ENCODE measurements at places on chromosomes 12 and 14. TPM values are rescaled to one million over a fixed set of nuclear protein-coding genes. Genes with fewer than 3 reads are reported as not detected.
A peak's percentile ranks its signal among the peaks of the same experiment; 100 is the strongest.

DNA sequence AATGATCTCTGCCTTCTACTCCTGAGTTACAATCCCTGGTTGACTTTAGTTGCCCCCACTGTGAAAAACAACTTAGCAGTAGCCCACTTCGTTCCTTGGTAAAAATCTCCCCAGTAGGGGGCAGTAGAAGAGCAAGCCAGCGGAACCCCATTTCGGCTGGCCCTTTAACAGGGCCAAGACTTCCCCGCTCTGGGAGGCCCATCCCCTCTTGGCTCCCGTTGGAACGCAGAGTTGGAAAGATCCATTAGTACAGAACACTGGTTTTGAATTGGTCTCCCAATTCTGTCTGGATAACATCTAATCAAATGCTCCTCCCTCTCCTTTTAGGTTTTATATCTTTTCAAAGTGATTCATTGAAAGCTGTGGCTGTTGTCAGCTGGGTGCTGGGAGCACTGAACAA lies 1133.3 kb downstream of the BCL11B start:
- H3K27ac ChIP-seq: no peak overlapping the region
- DNase-seq: no peak
- no peaks in the 10 kb centered on the region for H3K4me1 ChIP-seq
- H3K4me3 ChIP-seq: no peak overlapping the region
- no peaks in the 10 kb centered on the region for H3K36me3 ChIP-seq

GRCh38 chr12:62933602-62934238 lies 1.2 kb downstream of the PPM1H start:
- H3K27ac ChIP-seq: no peak overlapping the region
- no peak for DNase-seq
- H3K36me3 ChIP-seq: no peaks in the 10 kb centered on the region
- peak overlapping the region; percentile 51 for H3K4me3 ChIP-seq

DNA sequence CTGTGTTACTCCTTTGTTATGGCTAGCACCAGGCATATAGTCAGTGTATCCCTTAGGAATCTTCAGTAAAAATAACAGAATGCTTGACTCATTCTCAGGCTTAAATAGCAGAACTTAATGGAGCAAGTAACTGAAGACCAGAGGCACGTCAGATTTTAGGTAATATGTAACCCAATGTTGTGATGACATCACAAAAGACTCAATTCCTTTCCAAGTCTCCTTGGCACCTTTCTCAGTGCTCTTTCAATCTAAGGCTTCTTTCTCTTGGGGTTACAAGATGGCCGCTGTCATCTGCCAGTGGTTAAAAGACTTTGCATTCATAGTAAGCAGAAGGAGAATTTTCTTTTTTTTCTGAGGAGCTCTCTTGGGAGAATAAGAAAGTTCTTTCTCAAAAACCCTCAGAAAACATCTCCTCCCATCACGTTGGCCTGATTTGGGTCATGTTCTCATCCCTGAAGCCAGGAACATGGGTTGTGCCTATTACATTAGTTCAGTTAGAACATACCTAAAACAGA lies 33.4 kb upstream of the DCN start:
- no peaks in the 10 kb centered on the region for H3K4me1 ChIP-seq
- no peak overlapping the region for H3K27ac ChIP-seq
- H3K36me3 ChIP-seq: no peaks in the 10 kb centered on the region
- H3K4me3 ChIP-seq: no peak overlapping the region
- no peaks in the 10 kb centered on the region for H3K27me3 ChIP-seq

- H3K27me3 ChIP-seq: peaks cover 3% of the 10 kb centered on the region
- peak overlapping the region; percentile 66 for H3K27ac ChIP-seq
- H3K36me3 ChIP-seq: no peaks in the 10 kb centered on the region
- H3K4me3 ChIP-seq: peak overlapping the region; percentile 16
- peaks cover 53% of the 10 kb centered on the region for H3K4me1 ChIP-seq
Measured at GRCh38 chr14:103109535-103110441, 13.5 kb upstream of the TNFAIP2 start.

GRCh38 chr12:851913-852312 lies 97.6 kb downstream of the RAD52 start:
- no peak for DNase-seq
- H3K4me1 ChIP-seq: peaks cover 52% of the 10 kb centered on the region
- peak overlapping the region; percentile 51 for H3K27ac ChIP-seq
- H3K27me3 ChIP-seq: no peaks in the 10 kb centered on the region
- H3K36me3 ChIP-seq: no peaks in the 10 kb centered on the region
- peak overlapping the region; percentile 24 for H3K4me3 ChIP-seq

- H3K4me1 ChIP-seq: peaks cover 26% of the 10 kb centered on the region
- H3K27ac ChIP-seq: no peak overlapping the region
- H3K4me3 ChIP-seq: no peak overlapping the region
Measured at GRCh38 chr12:52395761-52396434, 10.2 kb downstream of the KRT82 start.

The SLC16A7 gene
- 38.8 TPM for total RNA-seq

The SERPINA1 gene
- total RNA-seq: 6.1 TPM

All from vagina (tissue), 2 donors.